ENCODE measurements at places on chromosomes 12 and 14.

DNA sequence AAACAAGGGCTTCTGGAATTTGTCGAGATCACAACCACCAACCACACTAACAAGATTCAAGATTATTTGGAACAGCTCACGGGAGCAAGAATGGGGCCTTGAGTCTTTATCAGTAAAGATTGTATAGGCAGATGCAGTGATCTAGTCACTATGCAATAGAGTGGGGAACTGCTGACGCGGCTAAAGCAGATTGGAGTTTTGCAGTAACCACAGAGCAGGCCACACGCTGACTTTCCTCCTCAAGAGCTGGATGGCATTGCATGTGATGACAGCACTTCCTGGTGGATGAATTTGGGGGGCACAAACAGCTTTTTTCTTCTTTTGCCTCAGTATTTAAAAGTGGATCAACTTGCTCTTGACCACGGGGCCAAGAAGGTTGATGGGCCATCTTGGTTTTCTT lies 46.0 kb downstream of the KCNK13 start:
- no peak for DNase-seq
- H3K27me3 ChIP-seq: peaks cover 13% of the 10 kb centered on the region
- no peak overlapping the region for H3K4me3 ChIP-seq

DNA sequence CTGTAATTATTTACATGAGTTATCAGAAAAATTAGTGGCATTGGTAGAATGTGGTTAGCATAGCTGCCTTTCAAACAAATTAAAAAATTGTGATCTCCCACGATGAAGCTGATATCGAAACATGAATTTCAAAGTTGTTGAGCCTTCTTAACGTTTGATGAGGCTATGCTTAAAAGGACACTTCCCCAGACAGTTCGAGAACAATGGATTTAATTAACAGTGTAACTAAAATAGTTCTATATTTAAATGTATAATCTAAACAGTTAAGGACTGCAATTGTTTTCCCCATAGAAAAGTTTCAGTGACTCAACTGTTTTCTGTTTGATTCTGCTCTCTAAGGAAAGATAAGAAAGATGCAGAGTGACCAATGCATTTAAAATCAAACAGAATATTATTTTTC lies 1.6 kb downstream of the CLEC2B start:
- H3K36me3 ChIP-seq: peaks cover 38% of the 10 kb centered on the region
- peak overlapping the region; percentile 90 for H3K27ac ChIP-seq
- H3K4me1 ChIP-seq: peaks cover 32% of the 10 kb centered on the region
- no peaks in the 10 kb centered on the region for H3K27me3 ChIP-seq
- DNase-seq: no peak

GRCh38 chr14:34049790-34050189 lies 98.9 kb upstream of the EGLN3 start:
- H3K36me3 ChIP-seq: peaks cover 18% of the 10 kb centered on the region
- peaks cover 6% of the 10 kb centered on the region for H3K27me3 ChIP-seq
- no peak overlapping the region for H3K27ac ChIP-seq

DNA sequence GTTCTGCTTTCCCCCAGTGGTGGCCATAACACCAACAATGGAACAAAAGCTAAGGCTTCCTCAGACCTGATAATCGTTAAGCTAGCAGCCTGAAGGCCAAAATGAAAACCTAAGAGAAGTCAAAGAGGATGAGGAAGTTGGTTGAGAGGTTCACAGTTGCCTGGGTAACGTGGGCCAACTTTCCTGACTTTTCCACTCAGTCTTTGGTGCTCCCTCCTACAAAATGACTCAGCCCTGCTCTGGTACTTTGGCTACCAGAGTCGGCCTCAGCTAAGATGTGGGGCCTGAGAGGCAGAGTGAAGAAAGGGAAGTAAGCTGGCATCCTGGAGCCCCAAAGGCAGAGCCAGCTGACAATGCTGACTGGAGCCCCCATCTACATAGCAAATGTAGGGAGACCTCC lies 14.9 kb upstream of the FKBP11 start:
- H3K4me3 ChIP-seq: no peak overlapping the region
- no peaks in the 10 kb centered on the region for H3K27me3 ChIP-seq

GRCh38 chr14:75771595-75771994 lies 110.5 kb downstream of the TTLL5 start:
- no peak for DNase-seq
- H3K4me3 ChIP-seq: no peak overlapping the region

- no peak for DNase-seq
- H3K4me3 ChIP-seq: no peak overlapping the region
- peaks cover 12% of the 10 kb centered on the region for H3K27me3 ChIP-seq
- no peaks in the 10 kb centered on the region for H3K36me3 ChIP-seq
- H3K27ac ChIP-seq: no peak overlapping the region
Measured at GRCh38 chr12:21276826-21277225, 57.9 kb downstream of the SLCO1A2 start.

DNA sequence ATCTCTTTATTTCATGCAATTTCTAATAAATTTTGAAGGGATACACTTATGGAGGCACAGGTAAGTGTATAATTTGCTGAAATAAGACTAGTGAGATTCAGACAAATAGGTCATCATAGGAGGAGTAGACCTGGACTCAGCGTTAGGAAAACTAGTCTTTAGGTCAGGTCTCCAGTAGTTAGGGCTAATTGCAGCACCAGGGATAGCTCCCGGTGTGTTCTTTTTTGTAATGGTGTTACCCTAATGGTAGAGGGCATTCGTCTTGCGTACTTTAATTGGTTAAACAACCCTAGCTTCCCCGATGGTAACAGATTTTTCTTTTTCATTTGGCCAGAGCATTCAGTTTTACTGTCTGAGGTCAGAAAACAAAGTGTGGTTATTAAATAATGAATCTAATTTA lies 64.9 kb downstream of the ARID2 start:
- no peak overlapping the region for H3K4me3 ChIP-seq
- peaks cover 13% of the 10 kb centered on the region for H3K36me3 ChIP-seq
- no peaks in the 10 kb centered on the region for H3K27me3 ChIP-seq

GRCh38 chr12:88428350-88428749 lies 151.9 kb downstream of the KITLG start:
- H3K27me3 ChIP-seq: no peaks in the 10 kb centered on the region
- DNase-seq: no peak
- H3K4me3 ChIP-seq: no peak overlapping the region
- no peaks in the 10 kb centered on the region for H3K36me3 ChIP-seq
- H3K4me1 ChIP-seq: no peaks in the 10 kb centered on the region

DNA sequence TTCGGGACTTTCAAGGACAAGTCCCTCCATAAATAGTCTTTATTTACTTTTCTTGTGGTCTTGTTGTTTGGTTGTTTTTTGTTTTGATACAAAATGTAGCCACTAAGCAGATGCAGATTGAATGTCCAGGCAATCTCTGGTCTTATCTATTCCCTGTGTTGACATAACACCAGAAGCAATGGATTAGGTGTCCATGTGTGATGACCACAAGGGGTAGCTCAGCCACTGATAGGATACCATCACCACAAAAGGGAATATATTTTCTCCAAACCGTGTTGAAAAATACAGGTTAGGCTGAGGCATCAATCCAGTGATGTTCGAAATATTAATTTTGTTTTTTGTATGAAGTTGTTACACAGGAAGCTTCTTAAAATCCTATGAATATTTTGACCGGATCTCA lies 196.3 kb downstream of the EPS8 start:
- H3K27ac ChIP-seq: no peak overlapping the region
- DNase-seq: no peak
- H3K4me3 ChIP-seq: no peak overlapping the region
- H3K4me1 ChIP-seq: peaks cover 11% of the 10 kb centered on the region
- H3K36me3 ChIP-seq: no peaks in the 10 kb centered on the region

GRCh38 chr14:101454229-101454628 lies 107.1 kb upstream of the DIO3 start:
- peaks cover 63% of the 10 kb centered on the region for H3K27me3 ChIP-seq
- peaks cover 2% of the 10 kb centered on the region for H3K36me3 ChIP-seq
- H3K27ac ChIP-seq: no peak overlapping the region
- H3K4me3 ChIP-seq: no peak overlapping the region

DNA sequence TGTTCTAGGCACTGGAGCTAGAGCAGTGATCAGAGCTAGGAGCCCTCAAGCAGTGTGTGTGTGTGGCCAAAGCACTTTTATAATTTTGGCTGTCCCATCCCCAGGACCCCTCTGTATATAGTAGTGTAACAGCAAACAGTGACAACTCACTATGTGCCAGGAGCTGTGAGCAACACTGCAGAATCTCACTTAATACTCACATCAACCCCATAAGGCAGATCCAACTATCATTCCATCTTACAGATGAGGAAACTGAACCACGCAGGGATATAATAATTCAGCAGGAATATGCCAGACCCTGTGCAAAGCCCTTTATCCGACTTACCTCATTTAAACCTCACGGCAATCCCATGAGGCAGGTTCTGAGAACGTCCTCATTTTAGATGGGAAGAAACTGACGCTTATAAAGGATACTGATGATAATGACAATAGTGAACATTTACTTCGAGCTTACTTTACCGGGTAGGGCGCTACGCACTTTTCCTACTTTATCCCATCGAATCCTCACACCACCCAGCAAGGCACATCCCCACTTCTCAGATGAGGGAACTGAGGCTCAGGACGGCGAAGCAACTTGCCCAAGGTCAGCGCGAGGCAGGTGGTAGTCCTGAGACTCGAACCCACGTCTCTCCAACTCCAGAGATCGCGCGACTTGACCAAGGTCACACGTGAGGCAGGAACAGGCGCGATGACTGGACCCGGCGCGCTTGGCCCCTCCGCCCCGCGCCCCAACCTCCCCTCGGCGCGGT lies 687 bp downstream of the RAB35 start:
- H3K4me1 ChIP-seq: peaks cover 71% of the 10 kb centered on the region
- H3K36me3 ChIP-seq: peaks cover 30% of the 10 kb centered on the region
- H3K27ac ChIP-seq: peak overlapping the region; percentile 87
- DNase-seq: peak; percentile 67
- peak overlapping the region; percentile 90 for H3K4me3 ChIP-seq

GRCh38 chr12:128004383-128004938 lies 262.5 kb upstream of the TMEM132C start:
- no peaks in the 10 kb centered on the region for H3K36me3 ChIP-seq
- H3K4me1 ChIP-seq: no peaks in the 10 kb centered on the region
- H3K27me3 ChIP-seq: no peaks in the 10 kb centered on the region
- no peak overlapping the region for H3K27ac ChIP-seq
- no peak overlapping the region for H3K4me3 ChIP-seq
- no peak for DNase-seq

DNA sequence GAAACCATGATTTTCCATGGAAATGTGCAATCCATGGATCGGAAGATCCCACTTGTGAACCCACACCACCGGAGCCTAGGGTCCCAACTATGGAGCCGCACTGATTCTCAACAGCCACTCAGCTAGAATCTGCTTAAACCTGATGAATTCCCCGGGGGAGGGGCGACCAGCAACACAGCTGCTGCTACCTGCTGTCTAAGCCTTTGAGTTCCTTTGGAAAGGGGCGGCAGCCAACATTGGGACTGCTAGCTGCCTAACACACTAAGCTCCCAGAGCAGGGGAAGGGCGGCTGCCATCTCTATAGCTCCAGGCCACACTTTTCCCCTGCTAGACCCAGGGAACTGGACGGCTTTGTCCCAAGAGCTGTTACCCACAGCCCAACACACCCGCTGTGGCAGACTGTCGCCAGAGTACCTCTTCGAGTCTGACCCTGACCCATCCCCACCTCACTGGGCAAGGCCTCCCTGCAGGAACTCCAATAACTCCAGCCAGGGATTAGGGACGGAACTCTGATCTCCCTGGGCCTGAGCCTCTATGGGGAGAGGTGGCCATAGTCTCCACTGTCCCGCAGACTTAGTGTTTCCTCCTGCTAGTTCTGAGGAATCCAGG lies 205.8 kb upstream of the SLC16A7 start:
- H3K36me3 ChIP-seq: no peaks in the 10 kb centered on the region
- no peak overlapping the region for H3K27ac ChIP-seq
- H3K27me3 ChIP-seq: peaks cover 11% of the 10 kb centered on the region
- no peaks in the 10 kb centered on the region for H3K4me1 ChIP-seq

- H3K4me3 ChIP-seq: no peak overlapping the region
- no peaks in the 10 kb centered on the region for H3K36me3 ChIP-seq
- H3K27ac ChIP-seq: no peak overlapping the region
- H3K4me1 ChIP-seq: peaks cover 7% of the 10 kb centered on the region
Measured at GRCh38 chr12:51528852-51529650, 62.0 kb upstream of the SCN8A start.

DNA sequence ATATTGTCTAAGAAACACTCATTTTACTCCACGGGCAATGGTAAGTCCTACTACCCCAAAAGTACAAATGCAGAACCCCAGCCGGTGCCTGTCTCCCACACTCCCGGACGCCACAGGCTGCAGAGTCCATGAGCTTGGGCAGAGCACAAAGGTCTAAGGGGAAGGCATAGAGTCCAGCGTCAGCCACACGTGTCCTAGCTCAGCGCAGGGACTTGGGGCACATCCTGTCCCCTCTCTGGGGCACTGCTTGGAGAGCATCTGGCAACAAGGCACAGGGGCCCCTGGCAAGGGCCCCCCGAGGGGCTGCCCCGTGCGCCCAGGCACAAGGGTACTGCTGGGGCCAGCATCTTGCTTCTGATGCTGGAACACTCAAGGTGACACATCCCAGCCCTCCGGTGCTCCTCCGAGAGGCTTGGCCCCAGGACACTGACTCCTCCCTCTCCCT lies 58.4 kb downstream of the BCL11B start:
- no peaks in the 10 kb centered on the region for H3K27me3 ChIP-seq
- H3K4me3 ChIP-seq: peak overlapping the region; percentile 37
- H3K36me3 ChIP-seq: peaks cover 35% of the 10 kb centered on the region
- DNase-seq: no peak
- peaks cover 92% of the 10 kb centered on the region for H3K4me1 ChIP-seq
- H3K27ac ChIP-seq: peak overlapping the region; percentile 79

DNA sequence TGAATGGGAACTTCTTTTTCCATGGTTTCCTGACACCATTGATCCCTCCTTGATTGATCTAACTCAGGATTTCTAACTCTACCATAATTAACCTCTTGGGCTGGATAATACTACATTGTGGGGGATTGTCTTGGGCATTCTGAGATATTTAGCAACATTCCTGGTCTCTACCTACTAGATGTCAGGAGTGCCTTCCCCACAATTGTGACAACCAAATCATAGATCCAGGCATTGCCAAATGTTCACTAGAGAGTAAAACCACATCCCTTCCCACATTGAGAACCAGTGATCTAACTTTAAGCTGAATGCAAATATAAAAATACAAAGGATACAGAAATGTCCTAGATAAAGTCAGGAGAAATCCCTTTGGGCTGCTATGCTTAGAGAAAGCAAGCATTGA lies 36.9 kb upstream of the CCDC198 start:
- no peak overlapping the region for H3K27ac ChIP-seq
- no peaks in the 10 kb centered on the region for H3K4me1 ChIP-seq
- no peaks in the 10 kb centered on the region for H3K27me3 ChIP-seq
- no peak overlapping the region for H3K4me3 ChIP-seq
- no peaks in the 10 kb centered on the region for H3K36me3 ChIP-seq

GRCh38 chr12:26691234-26691970 lies 141.6 kb downstream of the ITPR2 start:
- no peak for DNase-seq
- H3K4me1 ChIP-seq: no peaks in the 10 kb centered on the region
- peaks cover 13% of the 10 kb centered on the region for H3K36me3 ChIP-seq
- H3K27ac ChIP-seq: no peak overlapping the region
- no peaks in the 10 kb centered on the region for H3K27me3 ChIP-seq
- H3K4me3 ChIP-seq: no peak overlapping the region

- H3K27me3 ChIP-seq: peaks cover 65% of the 10 kb centered on the region
- H3K36me3 ChIP-seq: no peaks in the 10 kb centered on the region
- DNase-seq: no peak
- no peak overlapping the region for H3K4me3 ChIP-seq
Measured at GRCh38 chr12:52323001-52323400, 1.8 kb upstream of the KRT83 start.

- H3K4me1 ChIP-seq: peaks cover 4% of the 10 kb centered on the region
- peaks cover 21% of the 10 kb centered on the region for H3K36me3 ChIP-seq
- H3K27me3 ChIP-seq: no peaks in the 10 kb centered on the region
Measured at GRCh38 chr12:69570545-69571399, 14.5 kb upstream of the CCT2 start.
